ENCODE measurements at places on chromosomes 3 and 15. TPM values are rescaled to one million over a fixed set of nuclear protein-coding genes. Genes with fewer than 3 reads are reported as not detected.

DNA sequence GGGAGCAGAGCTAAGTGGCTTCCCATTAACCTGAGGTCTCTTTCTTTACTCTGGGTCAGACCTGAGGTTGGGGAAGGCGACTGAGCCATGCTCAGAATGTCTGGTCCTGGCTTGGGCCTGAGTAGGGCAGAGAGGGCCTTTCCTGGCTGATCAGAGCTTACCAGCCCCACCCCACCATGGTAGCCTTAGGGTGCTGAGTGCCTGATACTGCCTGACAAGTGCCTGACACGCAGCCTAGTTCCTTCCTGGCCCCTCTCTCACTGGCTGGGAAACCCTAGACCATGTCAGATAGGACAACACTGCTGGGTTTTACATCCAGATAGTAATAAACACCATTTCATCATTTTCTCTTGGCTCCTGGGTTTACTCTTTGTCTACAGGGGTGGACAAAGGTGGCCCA, 25.8 kb upstream of the DOCK3 start:
- no peak for DNase-seq

GRCh38 chr3:72458375-72458774, 389.9 kb downstream of the SHQ1 start:
- no peak for DNase-seq

Gene ONECUT1
- not detected for polyA plus RNA-seq

DNA sequence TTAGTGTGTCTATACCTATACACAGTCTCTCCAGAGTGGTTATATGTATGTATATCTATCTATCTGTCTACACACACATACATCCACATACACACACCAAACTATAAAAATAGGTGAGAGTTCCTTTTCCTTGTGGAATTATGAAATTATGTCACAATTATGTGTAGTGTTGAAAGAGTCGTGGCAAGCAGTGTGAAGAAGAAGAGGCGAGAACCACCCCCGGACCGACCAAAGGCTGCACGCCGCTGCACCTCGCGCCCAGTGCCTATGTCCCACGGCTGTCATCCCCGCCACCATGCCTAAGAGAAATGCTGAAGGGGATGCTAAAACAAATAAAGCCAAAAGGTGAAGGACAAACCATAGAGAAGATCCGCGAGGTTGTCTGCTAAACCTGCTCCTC, 95.0 kb upstream of the RAP2B start:
- DNase-seq = no peak

Gene SETMAR
- polyA plus RNA-seq = 29.9 TPM

Gene CSTA
- 0.62 TPM for polyA plus RNA-seq

DNA sequence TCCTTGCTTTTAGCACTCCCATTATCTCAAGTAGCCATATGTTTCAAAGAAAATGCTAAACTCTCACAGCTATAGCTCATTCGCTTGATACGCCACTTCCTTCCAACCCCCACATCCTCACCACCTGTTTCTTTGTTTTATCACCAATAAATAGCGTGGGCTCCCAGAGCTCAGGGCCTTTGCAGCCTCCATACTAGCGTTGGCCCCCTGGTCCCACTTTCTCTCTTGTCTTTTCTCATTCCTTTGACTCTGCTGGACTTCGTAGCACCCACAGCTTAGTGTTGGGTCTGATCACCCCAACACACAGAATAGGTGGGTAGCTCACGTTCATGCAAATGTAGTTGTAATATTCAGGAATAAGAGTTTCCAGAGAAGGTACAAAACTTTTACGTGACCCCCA, 4.1 kb upstream of the GPD1L start:
- DNase-seq = no peak

DNA sequence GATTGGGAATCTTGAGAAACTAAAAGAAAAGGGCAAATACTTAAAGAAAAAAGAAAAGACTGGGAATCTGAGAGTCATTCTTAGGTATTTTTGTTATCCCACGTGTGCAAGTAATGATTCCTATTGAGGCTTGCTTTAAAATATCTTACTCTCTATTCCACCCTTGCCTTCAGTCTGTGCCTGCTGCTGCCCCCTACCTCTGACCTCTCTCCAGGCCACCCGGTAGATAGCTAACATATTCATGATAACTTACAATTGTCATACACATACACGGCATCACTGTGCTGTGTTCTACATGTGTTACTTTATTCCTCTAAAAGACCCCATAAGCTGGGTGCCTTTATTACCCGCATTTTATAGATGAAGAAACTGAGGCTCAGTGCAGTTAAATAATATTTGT, 27.8 kb upstream of the ATP13A3 start:
- DNase-seq = no peak

Gene C3orf70
- 9.4 TPM for polyA plus RNA-seq

DNA sequence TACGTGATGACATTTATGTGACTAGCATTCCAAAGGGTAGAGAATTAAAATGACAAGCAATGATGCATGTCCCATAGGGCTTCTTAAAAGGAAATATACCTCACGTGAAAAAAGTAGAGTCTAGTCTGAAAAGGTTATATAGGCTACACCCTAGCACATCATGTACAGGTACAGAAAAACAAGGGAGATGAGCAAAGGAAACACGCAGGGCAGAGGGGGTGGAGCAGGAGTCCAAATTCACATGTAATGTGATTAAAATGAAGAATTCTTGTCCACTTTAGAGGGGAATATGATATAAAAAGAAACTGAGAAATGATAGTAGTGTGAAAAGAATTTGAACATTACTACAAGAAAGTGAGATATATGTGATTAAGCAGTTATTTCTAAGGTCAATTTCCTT, 59.4 kb downstream of the HACD2 start:
- DNase-seq = no peak

GRCh38 chr3:14413381-14414071, 11.1 kb downstream of the SLC6A6 start:
- DNase-seq = no peak

GRCh38 chr3:44099566-44100297, 142.0 kb upstream of the TOPAZ1 start:
- DNase-seq = no peak

Gene PEX5L
- 0.30 TPM for polyA plus RNA-seq

Gene SCAANT1
- polyA plus RNA-seq = 0.74 TPM

DNA sequence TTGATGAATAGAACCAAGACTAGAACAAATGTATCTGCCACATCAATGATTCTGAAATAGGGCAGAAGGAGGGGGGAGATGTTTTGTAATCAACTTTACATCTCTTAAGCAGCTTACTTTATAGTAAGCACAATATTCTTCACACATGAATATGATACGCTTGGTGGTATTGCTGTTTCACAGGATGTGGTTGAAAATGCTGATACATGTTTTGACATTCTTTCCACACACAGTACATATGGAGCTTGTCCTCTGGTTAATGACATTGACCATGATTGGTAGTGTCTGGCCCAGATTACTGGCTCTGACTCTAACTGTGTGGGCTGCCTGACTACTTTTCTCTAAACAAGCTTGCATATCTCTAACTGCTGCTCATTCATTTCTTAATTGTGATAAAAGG, 168.9 kb downstream of the KLHL25 start:
- DNase-seq = no peak

DNA sequence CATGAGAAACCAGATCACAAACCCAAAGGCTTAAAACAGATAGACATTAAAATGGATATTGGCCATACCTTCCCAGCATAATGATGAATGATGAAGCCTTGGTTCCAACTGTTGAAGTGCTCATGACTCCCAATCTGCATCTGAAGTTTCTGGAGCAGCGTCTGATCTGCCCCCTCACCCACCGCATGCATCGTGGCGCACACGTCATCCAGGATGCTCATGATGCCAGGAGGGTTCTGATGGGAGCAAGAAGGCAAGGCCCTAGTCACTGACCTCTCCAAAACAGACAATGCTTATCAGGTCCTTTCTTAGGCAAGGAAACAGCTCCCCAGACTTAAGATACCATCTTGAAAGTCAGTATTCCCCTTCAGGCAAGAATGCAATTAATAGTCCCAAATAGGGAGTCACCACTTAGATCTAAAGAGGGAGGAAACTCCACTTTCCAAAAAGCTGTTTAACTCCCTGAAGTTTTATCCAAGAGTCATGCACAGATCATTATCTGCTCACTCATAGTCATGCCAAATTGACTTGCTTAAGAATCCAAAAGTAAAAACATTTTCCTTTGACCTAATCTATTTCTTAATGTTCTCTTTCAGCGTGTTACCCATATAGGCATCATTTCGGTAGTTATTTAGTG, 2.1 kb downstream of the LDHAL6B start:
- no peak for DNase-seq

DNA sequence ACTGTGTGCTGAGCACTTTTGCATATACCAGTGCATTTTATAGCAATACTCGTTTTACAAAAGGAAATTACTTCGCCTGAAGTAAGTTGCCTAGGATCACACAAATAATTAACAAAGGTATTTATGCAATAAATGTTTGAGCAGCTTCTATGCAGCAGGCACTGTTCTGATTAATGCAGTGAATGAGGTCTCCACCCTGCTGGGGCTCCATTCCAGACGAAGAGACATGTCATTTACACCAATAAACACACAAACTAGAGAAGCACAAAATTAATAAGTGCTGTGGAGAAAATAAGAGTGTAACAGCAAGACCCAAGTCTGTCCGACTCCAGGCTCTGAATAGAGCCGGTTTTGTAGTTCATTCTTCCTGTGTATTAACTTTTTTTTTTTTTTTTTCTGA, 17.5 kb downstream of the NOX5 start:
- DNase-seq = no peak

Gene ADAMTSL3
- 5.0 TPM for polyA plus RNA-seq

Gene CTXN2
- not detected for polyA plus RNA-seq

GRCh38 chr15:100508641-100509300, 20.0 kb downstream of the CERS3 start:
- no peak for DNase-seq

Gene LMLN
- 8.3 TPM for polyA plus RNA-seq

DNA sequence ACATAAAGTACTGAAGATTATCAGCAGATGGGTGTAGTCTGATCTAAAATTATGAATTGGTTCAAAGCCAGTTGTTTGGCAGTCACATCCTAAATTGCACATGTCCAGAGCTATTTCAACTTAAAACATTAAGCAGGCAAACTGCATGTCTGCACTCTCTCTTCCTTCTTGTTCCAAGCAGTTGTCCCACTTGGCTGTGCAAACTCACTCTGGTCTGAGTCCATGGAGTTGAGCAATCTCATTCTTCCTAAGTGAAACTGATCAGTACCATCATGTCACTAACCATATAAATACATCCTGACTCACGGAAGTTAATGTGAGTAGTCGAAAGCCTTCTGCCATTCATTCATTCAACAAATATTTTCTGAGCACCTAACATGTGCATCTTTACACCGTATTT, 353.0 kb downstream of the ROBO1 start:
- DNase-seq = no peak

DNA sequence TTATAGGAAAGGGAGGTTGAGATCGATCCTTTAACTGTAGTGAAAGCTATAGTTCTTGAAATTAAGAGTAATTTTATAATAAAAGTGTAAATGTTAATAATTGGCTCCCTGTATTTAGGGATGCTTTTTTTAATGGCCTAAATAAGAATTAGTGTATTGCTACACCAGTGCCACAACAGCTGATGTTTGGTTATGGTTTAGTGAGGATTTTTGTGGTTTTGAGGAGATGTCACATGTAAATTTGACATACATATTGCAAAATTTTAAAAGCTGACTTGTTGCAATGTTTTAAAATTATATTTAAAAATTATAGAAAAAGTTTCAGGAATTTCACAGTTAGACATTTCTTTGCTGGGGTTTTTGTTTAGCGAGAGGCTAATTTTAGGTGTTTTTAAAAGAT, 3.9 kb downstream of the TSC22D2 start:
- no peak for DNase-seq

Gene BRPF1
- polyA plus RNA-seq = 19.0 TPM

DNA sequence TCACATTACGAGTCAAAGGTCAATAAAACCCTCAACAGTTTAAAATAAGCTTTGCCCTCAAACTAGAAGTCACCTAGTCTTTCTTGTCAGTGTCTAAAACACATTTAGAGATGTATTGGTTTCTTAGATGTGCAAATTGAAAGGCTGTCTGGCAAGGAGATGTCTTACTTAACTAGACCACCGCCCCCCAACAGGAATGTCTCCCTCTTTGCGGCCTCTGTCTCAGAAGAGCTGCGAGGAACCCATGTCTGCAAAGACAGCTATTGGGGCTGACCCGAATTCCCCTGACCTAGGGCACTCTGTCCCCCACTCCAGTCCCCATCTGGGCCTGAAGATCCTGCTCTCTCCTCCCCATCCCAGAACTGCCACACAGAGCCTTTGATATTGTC, 46.3 kb downstream of the ZIC4 start:
- DNase-seq = no peak

- no peak for DNase-seq
Measured at GRCh38 chr3:171874251-171874681, 31.1 kb downstream of the TMEM212 start.

- no peak for DNase-seq
Measured at GRCh38 chr3:145865399-145866018, 295.5 kb downstream of the PLOD2 start.

DNA sequence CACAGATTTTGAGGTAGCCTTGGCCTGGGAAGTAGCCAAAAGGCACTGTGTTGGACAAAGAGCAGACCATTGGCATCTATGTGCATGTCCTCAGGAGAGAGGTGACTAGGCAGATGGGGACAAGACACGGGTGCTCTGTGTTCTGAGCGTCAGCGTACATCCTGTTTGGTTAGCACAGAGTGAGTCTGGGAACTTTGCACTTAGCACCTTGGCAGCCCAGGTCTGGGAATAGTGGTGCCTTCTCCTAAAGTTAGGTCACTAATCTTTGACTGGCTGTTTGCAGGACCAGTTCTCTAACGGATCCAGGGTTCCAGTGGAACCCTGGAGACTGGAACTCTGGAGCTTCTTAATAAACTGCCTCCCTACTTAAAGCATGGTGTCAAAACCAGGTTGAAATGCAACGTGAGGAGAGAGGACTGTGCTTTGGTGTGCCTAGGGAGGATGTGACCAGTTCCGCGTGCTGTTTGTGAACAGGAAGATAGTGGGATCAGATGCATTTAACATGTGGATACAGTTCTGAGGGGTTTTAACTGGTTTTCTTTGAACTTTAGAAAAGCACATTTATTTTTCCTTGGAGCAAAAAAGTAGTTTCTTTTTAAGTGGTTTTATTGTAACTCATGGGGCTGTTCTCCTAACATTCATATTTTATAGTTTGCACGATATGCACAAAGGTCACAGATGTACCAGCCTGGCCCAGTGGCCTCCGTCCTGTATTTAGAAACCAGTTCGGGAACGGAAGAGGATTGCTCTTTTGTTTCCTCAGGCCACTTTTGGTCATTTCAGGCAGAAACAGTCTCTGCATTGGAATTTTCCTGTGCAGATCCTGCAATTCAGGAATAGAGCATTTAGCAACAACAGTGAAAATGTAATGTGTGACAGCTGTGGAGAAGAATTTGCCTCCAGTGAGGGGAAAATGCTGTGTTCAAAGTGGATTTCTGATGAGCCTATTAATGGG, 48.8 kb downstream of the ABHD2 start:
- no peak for DNase-seq

Gene DENND6A
- 28.7 TPM for polyA plus RNA-seq

Gene RNF13
- 88.3 TPM for polyA plus RNA-seq
